Lung (tissue), 17 donors: ENCODE measurements at places on chromosomes 3 and 15. TPM values are rescaled to one million over a fixed set of nuclear protein-coding genes. Genes with fewer than 3 reads are reported as not detected.

The GOLGA8R gene
- polyA plus RNA-seq: 1.6 TPM

The SAMMSON gene
- polyA plus RNA-seq: not detected

The PROS1 gene
- 16.2 TPM for polyA plus RNA-seq

GRCh38 chr3:122957707-122958689 lies 69.6 kb downstream of the SEMA5B start:
- H3K4me3 ChIP-seq: no peak overlapping the region
- H3K4me1 ChIP-seq: peaks cover 36% of the 10 kb centered on the region
- H3K27ac ChIP-seq: peak overlapping the region; percentile 55

- H3K36me3 ChIP-seq: no peaks in the 10 kb centered on the region
- no peak overlapping the region for H3K27ac ChIP-seq
- H3K27me3 ChIP-seq: peaks cover 9% of the 10 kb centered on the region
- DNase-seq: no peak
These were observed 40.2 kb downstream of the ATP2B2 start for GRCh38 chr3:10465161-10465560.
